Hematopoietic multipotent progenitor cell treated with erythropoietin and hydrocortisone succinate and interleukin-3 and kit ligand, for 6 days (in vitro differentiated cells): ENCODE measurements at places on chromosomes 1 and 21.
A peak's percentile ranks its signal among the peaks of the same experiment; 100 is the strongest.

DNA sequence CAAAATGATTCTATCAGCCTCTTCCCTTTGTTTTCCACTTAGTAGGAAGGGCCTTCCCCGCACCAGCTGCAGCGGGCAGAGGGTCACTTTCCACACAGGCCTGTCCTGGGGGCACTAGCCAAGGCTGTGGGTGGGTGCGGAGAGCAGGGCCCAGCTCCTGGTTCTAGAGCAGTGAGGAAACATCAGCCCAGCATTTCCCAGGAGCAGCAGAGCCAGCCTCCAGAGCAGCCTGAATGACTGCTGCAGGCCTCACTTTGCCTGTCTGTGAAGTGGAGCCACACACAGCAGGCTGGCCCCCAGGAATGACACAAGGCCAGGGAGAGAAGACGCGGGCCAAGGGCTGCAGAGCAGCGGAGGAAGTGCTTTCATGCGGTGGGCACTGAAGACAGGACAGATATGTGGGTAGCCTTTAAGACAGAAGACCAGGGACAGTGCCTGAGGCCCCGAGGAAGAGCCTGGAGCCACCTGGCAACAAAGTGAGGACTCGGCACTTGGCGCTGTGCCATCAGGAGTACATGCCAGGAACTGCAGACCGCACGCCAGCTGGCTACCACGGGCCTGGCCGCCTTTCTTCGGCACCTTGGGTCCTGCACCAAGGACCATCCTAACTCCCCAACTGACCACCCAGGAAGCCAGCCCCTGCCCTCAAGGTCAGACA lies 42.0 kb downstream of the ACOT7 start:
- no peak for DNase-seq

DNA sequence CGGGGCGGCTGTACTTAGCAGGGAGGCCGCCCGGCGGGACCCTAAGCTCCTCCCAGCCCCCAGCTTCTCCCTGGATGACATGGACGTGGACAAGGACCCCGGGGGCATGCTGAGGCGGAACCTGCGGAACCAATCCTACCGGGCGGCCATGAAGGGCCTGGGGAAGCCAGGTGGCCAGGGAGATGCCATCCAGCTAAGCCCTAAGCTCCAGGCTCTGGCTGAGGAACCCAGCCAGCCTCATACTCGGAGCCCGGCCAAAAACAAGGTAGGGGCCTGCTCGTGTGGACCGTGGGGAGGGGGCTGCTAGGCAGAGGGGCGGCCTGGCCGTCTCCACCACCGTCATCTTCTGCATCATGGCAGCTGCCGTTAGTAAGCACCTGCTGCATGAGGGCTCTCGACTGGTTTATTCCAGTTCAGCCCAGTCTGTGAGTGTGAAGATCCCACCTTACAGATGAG lies 9.0 kb downstream of the ARHGEF16 start:
- DNase-seq: no peak

DNA sequence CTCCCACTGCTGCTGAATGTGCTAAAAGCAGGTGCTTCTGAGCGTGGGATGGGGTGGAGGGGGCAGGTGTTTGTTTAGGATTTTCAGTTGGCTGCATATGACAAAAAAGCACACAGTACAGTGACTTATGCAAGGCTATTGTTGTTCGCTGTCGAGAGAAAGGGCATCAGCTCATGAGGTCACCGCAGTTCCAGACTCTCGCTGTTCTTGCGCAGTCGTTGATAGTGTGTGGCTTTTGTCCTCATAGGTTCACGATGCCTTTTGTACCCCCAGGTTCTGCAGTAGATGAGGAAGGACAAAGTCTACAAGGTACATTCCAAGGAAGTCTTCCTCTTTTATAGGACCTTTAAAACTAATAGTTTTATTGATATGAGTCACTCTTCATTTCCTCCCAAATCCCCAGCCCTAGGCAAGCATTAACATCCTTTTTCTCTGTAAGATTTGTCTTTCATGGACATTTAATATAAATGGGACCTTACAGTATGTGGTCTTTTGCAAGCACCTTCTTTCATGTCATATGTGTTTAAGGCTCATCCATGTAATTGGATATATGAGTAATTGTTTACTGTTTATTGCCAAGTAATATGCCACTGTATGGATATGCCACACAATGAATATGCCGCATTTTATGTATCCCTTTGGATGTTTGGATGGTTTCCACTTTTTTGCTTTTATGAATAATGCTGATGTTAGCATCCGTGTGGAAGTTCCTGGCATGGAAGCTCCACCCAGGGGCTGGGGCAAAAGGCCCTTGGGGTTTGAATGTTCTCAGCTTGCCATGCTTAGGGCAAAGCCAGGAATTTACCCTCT lies 14.5 kb upstream of the NLRP3 start:
- no peak for DNase-seq

DNA sequence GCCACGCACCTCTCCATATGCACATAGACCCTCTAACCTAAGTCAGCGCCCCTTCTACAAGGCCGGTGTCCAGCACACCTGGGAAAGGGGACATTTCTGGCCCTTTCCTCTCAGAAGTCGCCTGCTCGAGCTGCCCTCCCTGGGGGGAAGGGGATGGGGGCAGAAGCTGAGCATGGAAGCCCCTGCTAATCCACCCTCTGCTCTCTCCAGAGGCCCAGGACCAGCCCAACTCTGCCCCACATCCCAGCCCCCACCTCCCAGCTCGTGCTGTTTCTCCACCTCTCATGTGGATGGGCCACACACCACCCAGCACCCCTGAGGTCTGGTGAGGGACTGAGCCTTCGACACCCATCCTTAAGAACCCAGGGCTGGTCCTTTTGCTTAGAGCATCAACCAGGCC lies 14.8 kb downstream of the TNFRSF1B start:
- DNase-seq: no peak

DNA sequence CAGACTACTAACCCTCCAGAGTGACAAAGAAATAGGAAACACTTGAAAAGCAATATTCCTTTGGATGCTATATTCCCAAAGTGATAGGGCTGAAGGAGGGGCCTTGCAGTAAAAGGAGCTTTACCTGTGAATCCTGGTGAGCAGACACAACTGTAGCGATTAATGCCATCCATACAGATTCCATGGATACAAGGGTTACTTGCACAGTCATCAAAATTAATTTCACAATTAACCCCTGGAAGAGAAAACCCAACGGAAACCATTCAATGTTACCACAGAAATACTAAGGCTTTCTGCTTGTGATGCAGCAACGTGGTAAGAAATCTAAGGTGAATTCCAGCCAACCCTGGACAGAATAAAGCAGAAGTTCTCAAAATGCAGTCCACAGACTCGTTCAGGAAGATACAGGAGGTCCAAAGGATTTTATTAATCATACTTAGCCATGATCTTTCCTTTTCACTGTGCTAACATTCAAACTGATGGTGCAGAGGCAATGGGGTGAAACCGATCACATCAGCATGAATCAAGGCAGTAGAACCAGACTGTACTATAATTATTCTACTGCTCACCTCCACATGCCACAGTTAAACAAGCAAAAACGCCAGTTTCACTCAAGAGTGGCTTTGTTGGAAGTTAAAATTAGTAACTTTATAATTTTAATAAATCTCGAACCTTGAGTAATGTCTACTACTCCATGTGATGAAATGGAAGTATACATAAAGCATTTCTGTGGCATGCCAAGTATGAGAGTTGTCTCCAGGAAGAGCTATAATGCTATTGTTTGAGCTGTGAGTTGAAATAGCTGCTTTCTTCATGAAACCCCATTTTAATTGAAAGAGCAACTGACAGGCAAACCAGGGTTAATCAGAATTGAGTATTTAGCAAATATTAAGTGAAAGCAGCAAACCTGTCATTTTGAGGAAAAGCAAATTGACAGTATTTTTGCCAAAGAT lies 63.2 kb upstream of the ADAM30 start:
- no peak for DNase-seq

GRCh38 chr1:6820899-6821298 lies 35.6 kb downstream of the CAMTA1 start:
- DNase-seq: no peak

GRCh38 chr1:211483896-211484612 lies 7.9 kb downstream of the RD3 start:
- no peak for DNase-seq

- no peak for DNase-seq
Observed at GRCh38 chr1:211895126-211895759, 64.7 kb upstream of the LPGAT1 start.

DNA sequence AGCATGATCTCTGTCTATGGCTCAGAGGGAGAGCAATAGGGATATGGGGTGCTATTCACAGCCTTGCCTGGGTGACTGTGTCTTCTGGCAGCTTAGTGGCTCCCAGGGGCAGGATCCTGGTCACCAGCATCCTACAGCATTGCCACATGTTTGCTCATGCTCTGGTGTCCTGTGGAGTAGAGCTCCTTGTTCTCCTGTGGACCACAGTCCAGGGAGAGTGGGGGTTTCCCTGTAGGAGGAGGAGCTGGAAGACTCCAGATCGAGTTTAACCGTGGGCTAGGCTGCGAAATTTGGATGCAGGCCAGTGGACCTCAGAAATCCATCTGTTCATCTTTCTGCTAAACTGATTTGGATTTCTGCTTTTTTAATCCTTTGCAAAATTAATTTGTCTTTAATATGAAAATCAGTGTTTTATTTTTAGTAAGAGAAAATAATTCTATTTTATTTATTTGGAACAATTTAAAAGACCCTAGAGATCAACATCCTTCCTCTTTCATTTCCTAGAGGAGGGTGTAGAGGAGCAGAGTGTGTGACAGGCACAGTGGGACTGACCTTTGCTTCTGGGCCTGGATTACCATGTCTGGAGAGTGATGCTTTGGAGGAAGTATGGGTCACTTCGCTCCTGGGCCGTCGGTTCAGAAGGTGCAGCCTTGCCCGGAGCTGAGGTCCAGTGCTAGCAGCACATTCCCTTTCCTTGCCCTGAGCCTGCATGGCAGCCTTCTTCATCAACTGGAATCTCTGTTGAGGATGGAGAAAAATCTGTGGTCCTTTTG lies 17.4 kb downstream of the ADARB1 start:
- no peak for DNase-seq

DNA sequence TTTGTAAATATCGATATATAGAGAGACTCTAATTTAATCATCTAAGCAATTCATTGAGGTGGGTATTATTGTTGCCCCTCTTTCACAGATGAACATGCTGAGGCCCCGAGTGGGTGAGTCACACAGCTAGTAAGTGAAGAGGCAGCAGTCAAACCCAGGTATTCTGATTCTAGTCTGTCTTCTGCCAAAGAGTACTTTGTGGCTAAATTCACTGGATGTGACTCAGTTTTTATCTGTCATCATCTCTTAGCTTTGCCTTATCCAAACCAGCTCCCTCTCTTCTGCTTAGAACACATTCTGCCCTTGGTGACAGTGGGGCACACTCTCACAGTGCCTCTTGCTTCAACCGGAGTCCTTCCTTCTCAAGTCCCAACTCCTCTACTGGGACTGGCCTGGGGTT lies 11.5 kb downstream of the FCRL5 start:
- no peak for DNase-seq

DNA sequence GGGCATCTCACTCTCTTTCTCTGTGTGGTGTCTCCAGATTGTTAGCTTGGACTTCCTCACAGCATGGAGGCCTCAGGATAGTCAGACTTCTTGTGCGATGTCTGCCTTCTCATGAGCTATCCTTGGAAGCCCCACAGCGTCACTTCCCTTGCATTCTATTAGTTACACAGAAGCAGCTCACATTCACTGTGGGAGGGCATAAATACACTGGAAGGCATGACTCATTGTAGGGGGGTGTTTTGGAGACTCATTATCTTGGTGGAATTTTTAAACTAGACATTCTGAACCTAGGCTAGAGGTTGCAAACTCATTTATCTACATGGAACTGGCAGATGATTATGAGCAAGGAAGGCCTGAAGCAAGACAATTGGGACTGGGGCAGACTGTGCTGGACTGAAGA lies 21.4 kb upstream of the FASLG start:
- peak; percentile 52 for DNase-seq

DNA sequence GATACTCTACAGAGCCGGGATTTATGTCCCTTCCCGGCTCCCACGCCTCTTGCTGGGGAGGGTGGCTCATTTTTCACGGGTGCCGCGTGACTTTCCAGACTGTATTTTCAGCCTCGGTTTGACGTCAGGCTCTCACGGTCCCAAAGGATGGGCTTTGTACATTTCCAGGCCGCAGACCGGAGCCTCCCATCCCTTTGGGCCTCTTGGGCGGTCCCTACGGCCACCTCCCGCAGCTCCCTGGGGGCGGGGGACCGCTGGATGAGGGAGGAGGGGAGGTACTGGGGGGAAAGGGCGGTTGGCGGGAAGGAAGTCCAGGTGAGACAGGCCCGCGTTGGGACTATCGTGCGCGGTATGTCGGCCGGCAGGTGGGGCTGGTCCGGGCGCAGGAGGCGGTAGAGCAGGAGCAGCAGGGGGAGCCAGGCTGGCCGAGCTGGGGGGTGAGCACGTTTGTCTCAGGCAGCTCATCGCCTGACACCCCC lies 17.9 kb downstream of the UBL4B start:
- DNase-seq: no peak

GRCh38 chr1:16605532-16606505 lies 7.5 kb downstream of the NBPF1 start:
- DNase-seq: no peak

DNA sequence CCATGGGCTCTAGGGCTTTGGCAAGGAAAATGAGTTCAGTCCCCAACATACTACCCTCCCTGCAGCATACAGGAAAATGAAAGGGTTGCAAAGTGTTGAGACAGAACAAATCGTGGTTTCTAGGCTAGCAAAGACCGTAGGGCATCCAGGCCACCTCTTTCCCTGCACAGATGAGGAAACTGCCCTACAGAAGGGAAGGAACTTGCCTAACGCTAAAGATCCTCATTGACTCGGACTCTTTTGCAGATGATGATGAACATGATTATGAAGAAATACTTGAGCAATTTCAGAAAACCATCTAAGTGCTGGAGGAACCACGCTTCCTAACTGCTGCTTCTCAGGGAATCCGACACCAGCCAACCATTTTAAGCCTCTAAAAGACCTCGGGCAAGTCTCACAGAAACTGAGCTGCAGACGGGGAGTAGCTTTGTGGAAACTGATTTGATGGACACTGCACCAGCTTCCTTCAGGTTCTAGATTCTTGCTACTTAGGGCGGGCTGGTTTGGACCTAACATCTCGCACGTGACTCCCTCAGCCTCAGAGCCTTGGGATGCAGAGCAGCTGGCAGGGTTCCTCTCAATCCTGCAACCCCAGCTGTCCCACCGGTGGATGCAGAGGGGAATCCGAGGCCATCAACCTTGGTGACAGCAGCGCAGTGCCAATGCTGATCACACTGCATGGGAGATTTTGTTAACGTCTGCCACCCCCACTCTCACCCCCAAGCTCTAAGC lies 13.4 kb downstream of the THEMIS2 start:
- DNase-seq: peak; percentile 78

- peak; percentile 13 for DNase-seq
Observed at GRCh38 chr1:87598429-87598828, 269.7 kb downstream of the LMO4 start.

- no peak for DNase-seq
Observed at GRCh38 chr1:116153692-116154031, 42.5 kb downstream of the MAB21L3 start.

DNA sequence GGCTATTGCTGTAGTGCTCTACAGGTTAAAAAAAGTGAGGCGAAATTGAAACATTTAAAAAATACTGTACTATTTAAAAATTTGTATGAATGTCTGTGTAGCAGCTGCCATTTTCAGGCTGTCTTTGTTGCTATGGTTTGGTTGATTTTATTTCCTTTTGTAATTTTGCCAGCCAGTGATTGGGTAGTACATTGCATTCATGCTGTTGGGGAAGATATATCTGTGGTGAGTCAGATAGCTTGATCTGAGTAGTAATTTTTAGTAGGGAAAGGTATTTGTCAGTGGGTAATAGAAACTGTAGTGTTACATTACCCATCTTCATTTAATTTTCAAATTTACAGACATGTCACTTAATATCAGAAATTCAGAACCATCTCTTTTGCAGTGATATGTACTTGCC lies 15.0 kb downstream of the NFIA start:
- DNase-seq: no peak
